ENCODE measurements at places on chromosomes 1 and 21. TPM values are rescaled to one million over a fixed set of nuclear protein-coding genes. Genes with fewer than 3 reads are reported as not detected.

The KIFAP3 gene
- total RNA-seq: 81.0 TPM

The SRM gene
- total RNA-seq: 58.0 TPM

The SLAMF6 gene
- 0.13 TPM for total RNA-seq

The RNF186 gene
- total RNA-seq: not detected

The SRSF4 gene
- total RNA-seq: 54.8 TPM

The KCNH1 gene
- total RNA-seq: not detected

The TNFRSF18 gene
- total RNA-seq: 0.19 TPM

The ANP32E gene
- 55.3 TPM for total RNA-seq

The STIL gene
- 0.48 TPM for total RNA-seq

The LENEP gene
- total RNA-seq: not detected

The ATP6V1G3 gene
- total RNA-seq: not detected

The BTBD8 gene
- total RNA-seq: 4.5 TPM

- DNase-seq: no peak
Observed at GRCh38 chr1:40980453-40981121, 1.1 kb downstream of the CTPS1 start.

DNA sequence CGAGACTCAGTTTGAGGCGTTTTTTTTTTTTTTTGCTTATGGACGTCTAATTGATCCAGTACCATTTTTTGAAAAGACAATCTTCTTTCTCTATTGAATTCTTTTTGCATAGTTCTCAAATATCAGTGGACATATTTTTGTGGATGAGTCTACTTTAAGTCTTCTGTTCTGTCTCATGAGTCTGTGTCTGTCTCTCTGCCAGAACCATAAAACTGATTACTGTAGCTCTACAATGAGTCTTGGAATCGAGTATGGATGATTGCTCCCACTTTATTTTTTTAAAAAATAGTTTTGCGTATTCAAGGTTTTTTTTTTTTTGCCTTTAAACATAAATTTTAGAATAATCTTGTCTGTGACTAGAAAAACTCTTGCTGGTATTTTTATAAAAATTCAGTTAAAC is 323.5 kb downstream of the ZNF326 start:
- no peak for DNase-seq

GRCh38 chr1:188423073-188423472 is 1594.3 kb downstream of the PLA2G4A start:
- no peak for DNase-seq

DNA sequence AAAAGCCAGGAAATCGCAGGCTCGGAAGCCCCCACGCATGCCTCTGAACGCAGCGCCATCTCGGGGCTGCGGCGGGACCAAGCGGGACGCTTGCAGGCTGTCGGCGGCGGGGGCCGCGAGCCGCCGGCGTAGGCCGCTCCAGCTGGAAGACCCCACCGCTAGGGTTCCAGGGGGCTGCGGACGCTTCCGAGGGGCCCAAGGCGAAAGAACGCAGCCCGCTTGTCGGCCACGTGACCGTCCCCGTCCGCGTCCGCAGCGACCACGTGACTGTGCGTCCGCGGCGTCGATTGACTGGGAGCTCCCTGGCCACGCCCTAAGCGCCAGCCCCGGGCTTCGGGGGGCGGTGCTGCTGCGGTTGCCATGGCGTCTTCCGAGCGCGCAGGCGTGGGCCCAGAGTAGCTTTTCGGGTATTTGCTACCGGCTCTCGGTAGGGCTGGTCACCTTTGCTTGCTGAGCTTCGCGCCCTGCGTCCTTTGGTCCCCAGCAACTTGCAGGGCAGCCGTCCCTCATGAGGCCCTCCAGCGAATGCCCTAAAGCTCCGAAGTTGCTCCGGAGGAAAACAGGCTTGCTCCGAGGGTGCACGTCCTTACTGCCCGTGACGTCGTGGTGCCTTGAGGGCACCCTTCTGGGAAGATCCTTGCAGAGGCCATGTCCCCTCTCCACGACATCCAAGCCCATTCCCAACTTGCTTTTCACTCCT is 197.2 kb downstream of the DYRK1A start:
- DNase-seq: peak; percentile 97

- DNase-seq: no peak
Observed at GRCh38 chr1:8094481-8095241, 68.6 kb upstream of the ERRFI1 start.

DNA sequence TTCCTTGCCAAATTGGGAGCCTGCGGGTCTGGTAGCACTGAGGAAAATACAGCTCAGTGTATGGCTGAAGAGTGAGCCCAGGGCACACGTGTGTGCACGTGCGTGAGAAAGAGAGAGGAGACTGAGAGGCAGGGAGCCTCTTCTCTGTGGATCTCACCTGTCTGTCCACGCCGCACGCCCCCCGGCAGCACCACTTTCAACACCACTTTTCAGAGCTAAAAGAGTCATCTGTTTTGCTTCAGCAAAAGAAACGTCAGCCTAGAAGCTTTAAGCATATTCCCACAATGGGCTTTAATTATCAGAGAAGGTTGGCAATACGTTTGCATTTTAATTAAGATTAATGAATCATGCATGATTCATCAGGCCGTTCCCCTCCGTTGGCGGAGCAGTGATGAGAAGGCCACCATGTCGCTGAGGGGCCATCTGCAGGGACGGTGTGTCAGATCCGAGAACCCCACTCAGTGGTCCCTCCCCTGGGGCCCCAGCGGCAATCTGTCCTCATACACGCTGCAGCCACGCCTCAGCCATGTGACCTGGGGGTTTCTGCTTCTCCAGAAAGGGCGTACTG is 56.8 kb downstream of the SIK1 start:
- no peak for DNase-seq

GRCh38 chr1:147804942-147805723 is 44.7 kb upstream of the GJA5 start:
- no peak for DNase-seq

- DNase-seq: peak; percentile 54
Observed at GRCh38 chr21:45602106-45602505, 41.4 kb upstream of the PCBP3 start.

- no peak for DNase-seq
Observed at GRCh38 chr1:172167796-172168596, 252.5 kb upstream of the C1orf105 start.

- no peak for DNase-seq
Observed at GRCh38 chr1:202998836-202999750, 8.1 kb upstream of the TMEM183A start.

GRCh38 chr1:179969962-179970361 is 15.4 kb downstream of the CEP350 start:
- no peak for DNase-seq

GRCh38 chr1:149917571-149918144 is at the start of gene SV2A:
TSS of gene SV2A (minus strand) at chr1:149917844. CDS start at chr1:149913840, 4,004 bp downstream.
- DNase-seq: no peak

DNA sequence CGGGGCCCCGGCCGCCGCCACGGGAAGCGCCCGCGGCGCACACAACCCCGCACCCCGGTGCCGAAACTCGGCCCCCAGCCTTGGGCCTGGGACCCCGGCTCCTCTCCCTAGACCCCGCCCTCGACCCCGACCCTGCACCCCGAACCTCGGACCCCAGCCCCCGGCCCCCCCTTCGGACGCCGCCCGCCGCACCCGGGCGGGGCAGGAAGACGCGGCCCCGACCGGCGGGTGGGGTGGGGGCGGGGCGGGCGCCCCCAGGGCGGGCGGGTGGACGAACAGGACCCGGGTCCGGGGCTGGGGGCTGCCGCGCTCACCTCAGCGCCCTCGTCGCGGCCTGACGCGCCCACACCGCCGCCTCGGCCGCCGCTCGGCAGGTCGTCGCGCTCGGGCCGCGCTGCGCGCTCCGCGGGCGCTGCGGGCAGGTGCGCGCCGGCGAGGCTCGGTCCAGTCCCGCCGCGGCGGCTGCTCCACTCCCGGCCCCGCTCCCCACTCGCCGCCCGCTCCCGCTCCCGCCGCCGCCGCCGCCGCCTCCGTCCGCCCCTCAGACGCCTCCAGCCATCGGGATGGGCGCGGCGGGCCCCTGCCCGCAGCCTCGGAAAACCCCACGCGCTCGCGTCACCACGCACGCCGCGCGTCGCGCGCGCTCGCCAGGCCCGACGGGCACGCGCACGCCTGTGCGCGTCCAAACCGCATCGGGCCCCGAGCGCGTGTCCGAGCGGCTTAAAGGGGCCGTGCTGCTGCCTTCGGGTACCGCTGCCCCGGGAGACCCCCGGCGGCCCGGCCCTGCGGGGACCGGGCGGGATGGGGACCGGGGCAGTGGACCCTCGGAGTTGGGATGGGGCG is at the start of gene GNB1:
Gene GNB1, minus strand, starts transcription at position 582 of the 843 bp plus-strand sequence. CDS start 65,634 bp downstream, outside the sequence.
- peak; percentile 95 for DNase-seq

DNA sequence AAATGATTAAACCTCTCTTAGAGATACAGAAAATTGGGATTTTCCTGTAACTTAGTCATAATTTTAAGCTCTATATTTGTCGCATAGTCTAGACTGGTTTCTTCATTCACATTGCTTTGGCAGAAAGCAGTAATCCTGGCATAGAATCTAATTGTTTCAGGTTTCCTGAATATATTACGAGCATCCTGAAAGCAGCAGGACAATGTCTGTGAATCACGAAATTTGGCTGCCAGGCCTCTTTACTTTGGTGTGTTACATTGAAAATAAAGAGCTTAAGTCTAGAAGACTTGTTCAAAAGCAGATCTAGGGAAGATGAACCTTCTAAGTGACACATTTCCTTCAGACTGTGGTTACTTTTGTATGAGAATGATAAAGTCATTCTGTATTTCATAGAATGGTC is 72.2 kb downstream of the TDRD5 start:
- no peak for DNase-seq

- DNase-seq: no peak
Observed at GRCh38 chr1:29488794-29489311, 252.5 kb downstream of the PTPRU start.

DNA sequence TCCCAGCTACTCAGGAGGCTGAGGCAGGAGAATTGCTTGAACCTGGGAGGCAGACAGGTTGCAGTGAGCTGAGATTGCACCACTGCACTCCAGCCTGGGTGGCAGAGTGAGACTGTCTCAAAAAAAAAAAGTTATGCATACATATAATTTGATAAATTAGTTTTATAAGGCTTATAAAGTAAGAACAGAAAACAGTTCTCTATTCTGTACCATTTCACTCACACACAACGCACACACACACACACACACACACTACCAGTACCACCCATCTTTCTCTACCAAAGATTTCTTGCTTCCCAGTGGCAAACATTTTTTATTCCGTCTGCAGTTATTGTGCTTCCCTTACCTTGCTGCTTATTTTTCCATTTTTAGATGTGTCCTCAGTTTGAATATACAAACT is 46.4 kb upstream of the FASLG start:
- DNase-seq: no peak

- no peak for DNase-seq
Observed at GRCh38 chr1:234848972-234849649, 239.1 kb upstream of the IRF2BP2 start.

- peak; percentile 88 for DNase-seq
Observed at GRCh38 chr1:27598902-27599528, 4.9 kb downstream of the AHDC1 start.

DNA sequence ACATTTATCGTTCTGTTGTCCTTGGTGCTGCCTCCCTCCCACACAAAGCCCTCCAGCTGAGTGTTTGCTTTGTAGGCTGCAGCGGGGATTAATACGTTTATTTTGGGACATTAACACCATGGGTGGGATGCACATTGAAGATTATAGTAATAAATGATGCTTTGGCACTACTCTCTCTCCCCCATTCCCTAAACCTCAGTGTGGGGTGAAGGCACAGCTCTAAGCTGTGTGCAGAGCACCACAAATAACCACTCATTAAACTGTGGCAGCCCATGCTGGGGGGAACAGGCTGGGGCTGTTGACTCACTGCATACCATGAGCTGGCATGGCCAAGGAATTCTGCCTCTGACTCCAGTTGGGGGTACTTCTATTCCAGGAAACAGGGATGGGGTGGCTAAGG is 7.7 kb downstream of the PCP4L1 start:
- DNase-seq: no peak

DNA sequence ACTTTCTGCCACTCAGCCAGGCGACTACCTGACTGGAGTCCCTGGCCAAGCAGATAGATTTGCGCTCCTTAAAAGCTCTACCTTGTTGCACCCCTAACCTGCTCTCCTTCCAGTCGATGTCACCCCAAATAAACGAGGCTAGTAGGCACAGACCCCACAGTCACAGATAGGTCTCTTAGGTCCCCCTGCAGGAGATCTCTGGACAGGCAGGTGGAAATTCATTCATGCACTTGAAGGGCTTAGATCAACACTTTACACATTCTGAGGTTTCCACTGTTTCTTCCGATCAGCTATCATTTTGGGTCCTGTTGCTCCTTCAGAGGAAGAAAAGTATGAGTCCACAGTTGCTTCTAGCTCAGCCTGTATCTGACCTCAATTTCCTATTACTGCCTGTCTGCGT is 272.6 kb upstream of the FMN2 start:
- no peak for DNase-seq

- no peak for DNase-seq
Observed at GRCh38 chr1:53122201-53122885, 20.1 kb downstream of the SLC1A7 start.

- DNase-seq: peak; percentile 91
Observed at GRCh38 chr21:45294509-45295291, 7.0 kb upstream of the POFUT2 start.

GRCh38 chr1:211169353-211169752 is 35.4 kb upstream of the KCNH1 start:
- no peak for DNase-seq

Measured in cardiac septum (tissue), 1 donor.